ENCODE measurements at places on chromosomes 7 and 10. TPM values are rescaled to one million over a fixed set of nuclear protein-coding genes. Genes with fewer than 3 reads are reported as not detected.

DNA sequence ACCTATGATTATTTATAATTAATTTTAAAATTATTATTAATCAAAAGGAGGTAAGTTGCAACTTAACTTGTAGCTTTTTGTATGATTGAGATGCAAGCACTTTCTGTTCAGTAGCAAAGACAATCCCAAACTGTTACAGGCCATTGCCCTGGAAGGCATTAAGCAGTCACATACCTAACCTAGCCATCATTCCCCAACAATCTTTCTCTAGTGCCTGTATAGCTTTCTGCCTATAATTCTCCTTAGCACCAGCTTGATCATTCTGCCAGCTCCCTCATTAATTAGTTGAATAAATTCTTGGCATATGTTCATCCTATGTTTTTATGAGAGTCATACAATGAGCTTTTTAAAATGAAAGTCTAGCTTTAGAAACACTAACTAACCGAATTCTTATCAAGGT, 178.9 kb upstream of the TMEM106B start:
- no peaks in the 10 kb centered on the region for H3K36me3 ChIP-seq
- no peak overlapping the region for H3K27ac ChIP-seq
- no peaks in the 10 kb centered on the region for H3K4me1 ChIP-seq

DNA sequence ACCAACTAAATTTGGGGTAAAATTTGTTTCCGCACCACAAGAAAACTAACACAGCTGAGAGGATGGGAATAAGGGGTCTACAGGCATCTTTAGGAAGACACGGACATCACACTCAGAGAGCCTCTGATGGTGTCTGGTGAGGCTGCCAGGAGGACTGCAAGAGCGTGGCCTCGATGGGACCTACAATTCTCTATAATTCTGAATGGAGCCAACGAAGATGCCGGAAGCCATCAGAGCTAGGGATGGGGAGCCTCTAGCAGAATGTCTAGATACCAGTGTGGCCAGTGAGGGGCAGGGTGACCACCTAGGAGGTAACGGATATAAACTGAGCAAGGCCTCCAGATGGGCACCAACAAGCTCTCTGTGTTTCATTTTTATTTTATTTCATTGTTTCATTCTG, 7.5 kb downstream of the GRID1 start:
- no peaks in the 10 kb centered on the region for H3K27me3 ChIP-seq
- no peak overlapping the region for H3K4me3 ChIP-seq
- no peak overlapping the region for H3K27ac ChIP-seq
- no peaks in the 10 kb centered on the region for H3K36me3 ChIP-seq
- DNase-seq = no peak
- peaks cover 14% of the 10 kb centered on the region for H3K4me1 ChIP-seq

GRCh38 chr10:116764979-116765378, 22.6 kb upstream of the HSPA12A start:
- H3K27me3 ChIP-seq = no peaks in the 10 kb centered on the region
- H3K4me3 ChIP-seq = no peak overlapping the region
- H3K4me1 ChIP-seq = peaks cover 14% of the 10 kb centered on the region
- H3K36me3 ChIP-seq = no peaks in the 10 kb centered on the region
- DNase-seq = no peak

The CTAGE4 gene
- total RNA-seq = 17.2 TPM

The PNLIPRP3 gene
- 0.46 TPM for total RNA-seq

The CC2D2B gene
- total RNA-seq = 2.2 TPM

The CYP2C9 gene
- not detected for total RNA-seq

DNA sequence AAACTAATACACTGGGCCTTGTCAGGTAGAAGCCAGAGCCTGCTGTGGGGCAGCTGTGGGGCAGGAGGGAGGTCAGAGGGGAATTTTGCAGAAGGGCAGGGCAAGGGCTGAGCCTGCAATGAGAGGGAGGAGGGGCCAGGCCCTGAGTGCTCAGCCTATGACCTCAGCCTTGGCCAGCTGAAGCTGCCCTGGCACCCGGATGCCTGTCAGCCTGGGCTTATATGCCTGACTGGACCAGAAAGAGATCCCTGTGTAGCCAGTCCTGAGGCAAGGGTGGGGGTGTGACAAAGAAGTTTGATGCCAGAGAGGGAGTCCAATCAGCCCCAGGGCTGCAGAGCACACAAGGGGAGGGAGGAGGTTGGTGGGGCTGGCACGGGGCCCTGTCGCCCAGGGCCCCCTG, 22.3 kb upstream of the PRRT4 start:
- no peaks in the 10 kb centered on the region for H3K27me3 ChIP-seq
- H3K4me3 ChIP-seq = no peak overlapping the region
- DNase-seq = no peak
- no peaks in the 10 kb centered on the region for H3K36me3 ChIP-seq

The TET1 gene
- 11.4 TPM for total RNA-seq

GRCh38 chr7:132436121-132436520, 140.1 kb downstream of the PLXNA4 start:
- H3K27ac ChIP-seq = no peak overlapping the region
- no peak for DNase-seq
- no peaks in the 10 kb centered on the region for H3K27me3 ChIP-seq

The TMEM140 gene
- 13.7 TPM for total RNA-seq

The APBB1IP gene
- 4.3 TPM for total RNA-seq

DNA sequence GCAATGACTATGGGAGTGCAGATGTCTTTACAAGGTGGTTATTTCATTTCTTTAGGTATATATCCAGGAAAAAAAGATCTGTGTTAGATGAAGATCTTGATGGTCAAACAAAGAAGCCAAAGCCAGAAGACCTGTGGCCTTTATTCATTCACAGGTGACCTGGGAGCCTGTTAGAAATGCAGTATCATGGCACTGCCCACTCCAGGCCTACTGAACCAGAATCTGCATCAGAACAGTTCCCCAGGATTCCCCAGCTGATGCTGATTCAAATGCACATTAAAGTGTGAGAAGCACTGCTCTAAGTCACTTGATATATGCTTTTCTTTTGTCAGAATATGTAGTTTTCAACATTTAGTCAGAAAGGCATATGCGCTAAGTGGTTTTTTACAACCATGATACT, 251.1 kb downstream of the IPMK start:
- H3K4me3 ChIP-seq = no peak overlapping the region
- H3K27ac ChIP-seq = no peak overlapping the region
- no peaks in the 10 kb centered on the region for H3K36me3 ChIP-seq
- H3K27me3 ChIP-seq = no peaks in the 10 kb centered on the region

DNA sequence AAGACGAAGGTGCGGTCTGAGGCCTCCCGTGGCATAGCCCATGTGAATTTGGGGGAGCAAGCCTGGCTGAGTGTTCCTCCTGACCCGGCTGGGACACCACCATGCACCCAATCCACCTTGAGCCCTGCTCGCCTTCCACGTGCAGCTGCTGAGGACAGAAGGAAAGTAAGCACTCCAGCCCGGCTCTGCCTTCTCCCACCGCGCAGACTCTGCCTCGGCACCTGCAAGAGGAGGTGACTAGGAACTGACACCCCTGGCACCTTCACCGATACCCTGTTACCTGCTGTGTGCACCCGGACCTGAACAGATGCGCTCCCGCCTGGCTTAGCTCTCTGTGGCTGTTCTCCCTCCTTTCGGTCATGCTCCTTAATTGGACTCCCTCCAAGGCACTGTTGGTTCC, 57.0 kb upstream of the OPN4 start:
- H3K4me3 ChIP-seq = no peak overlapping the region
- H3K36me3 ChIP-seq = no peaks in the 10 kb centered on the region
- DNase-seq = no peak

GRCh38 chr7:27242154-27242553, 448 bp upstream of the EVX1 start:
- no peak for DNase-seq
- H3K27ac ChIP-seq = no peak overlapping the region
- no peaks in the 10 kb centered on the region for H3K36me3 ChIP-seq
- H3K27me3 ChIP-seq = peaks cover 76% of the 10 kb centered on the region

GRCh38 chr7:113175525-113176104, 57.3 kb upstream of the SMIM30 start:
- H3K27ac ChIP-seq = no peak overlapping the region
- no peak for DNase-seq
- H3K36me3 ChIP-seq = no peaks in the 10 kb centered on the region
- H3K4me3 ChIP-seq = no peak overlapping the region
- no peaks in the 10 kb centered on the region for H3K27me3 ChIP-seq
- no peaks in the 10 kb centered on the region for H3K4me1 ChIP-seq

- peaks cover 19% of the 10 kb centered on the region for H3K36me3 ChIP-seq
- H3K27me3 ChIP-seq = no peaks in the 10 kb centered on the region
- H3K27ac ChIP-seq = no peak overlapping the region
- H3K4me1 ChIP-seq = peaks cover 7% of the 10 kb centered on the region
- H3K4me3 ChIP-seq = no peak overlapping the region
- no peak for DNase-seq
Observed at GRCh38 chr10:122249991-122250750, 20.9 kb upstream of the BTBD16 start.

- peaks cover 18% of the 10 kb centered on the region for H3K4me1 ChIP-seq
- DNase-seq = peak; percentile 56
Observed at GRCh38 chr7:6271694-6272440, 557 bp downstream of the CYTH3 start.

The CALHM1 gene
- not detected for total RNA-seq

The UNCX gene
- total RNA-seq = not detected

Data from thyroid gland (tissue), 4 donors.